DMS79 (cell line): ENCODE measurements at places on chromosomes 1 and 21.
A peak's percentile ranks its signal among the peaks of the same experiment; 100 is the strongest.

- peak; percentile 26 for DNase-seq
Measured at GRCh38 chr21:33820798-33821197, 94.8 kb downstream of the ATP5PO start.

DNA sequence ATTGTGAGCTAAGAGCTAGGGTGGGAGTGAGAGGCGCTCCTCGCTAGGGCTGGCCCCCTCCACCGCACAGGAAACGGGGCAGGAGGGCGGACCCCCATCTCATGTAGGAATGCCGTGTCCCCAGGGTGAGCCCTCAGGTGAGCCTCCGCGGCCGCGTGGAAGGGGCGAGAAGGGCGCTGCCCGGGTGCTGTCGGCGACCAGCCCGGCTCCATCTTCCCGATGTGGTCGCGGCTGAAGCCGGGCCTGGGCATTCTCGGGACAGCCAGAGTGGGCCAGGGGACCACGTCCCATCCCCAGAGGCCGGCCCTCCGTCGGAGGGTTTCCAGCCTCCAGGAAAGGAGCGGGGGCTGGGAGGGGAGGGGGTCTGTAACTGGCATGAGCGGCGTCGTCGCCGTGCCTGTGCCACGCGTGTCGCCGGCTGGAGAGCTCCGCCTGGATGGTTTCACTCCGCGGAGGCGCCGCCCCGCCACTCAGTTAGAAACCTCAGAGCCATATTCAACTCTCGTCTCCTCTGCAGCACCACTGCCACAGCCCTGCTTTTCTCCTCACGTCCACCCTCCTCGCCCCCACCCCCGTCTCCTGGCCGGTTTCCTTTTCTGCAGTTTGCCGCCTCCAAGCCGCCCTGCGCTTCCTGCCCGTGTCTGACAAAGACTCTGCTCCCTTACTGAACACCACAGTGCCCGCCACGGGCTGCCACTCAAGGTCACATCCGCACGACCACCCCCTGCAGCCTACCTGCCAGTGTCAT lies at the start of gene TMEM269:
TSS of gene TMEM269 (plus strand) at position 46 of the 748 bp plus-strand sequence. CDS start 4,903 bp downstream, outside the sequence.
- DNase-seq: no peak

DNA sequence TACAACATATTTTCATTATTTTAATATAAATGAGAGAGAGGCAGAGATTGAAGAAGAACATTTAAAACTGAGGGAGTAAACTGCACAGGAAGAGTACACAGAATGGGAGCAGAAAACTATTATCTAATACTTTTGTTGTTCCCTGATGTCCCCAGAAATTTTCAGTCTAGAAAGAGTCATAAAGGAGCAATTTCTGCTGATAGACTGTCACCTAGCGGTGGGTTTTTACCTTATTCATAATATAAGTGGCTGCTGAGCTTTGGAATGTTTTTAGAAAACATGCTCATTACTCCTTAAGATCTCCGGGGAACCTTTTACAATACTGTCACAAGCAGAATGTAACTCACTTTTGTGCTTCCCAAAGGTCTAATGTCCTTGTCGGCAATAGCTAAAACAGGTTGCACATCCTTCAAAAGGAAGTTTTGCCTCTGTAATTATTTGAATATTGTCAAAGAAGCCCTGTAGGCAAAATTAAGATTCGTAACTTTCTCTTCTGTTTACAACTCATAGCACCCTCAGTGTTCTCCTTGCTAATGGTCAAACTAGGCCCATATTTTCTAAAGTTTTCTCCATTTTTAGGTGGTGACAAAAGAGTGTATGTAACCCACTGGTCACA lies 4.9 kb upstream of the NPL start:
- peak; percentile 10 for DNase-seq

- no peak for DNase-seq
Measured at GRCh38 chr21:25862596-25862995, 127.8 kb downstream of the GABPA start.

DNA sequence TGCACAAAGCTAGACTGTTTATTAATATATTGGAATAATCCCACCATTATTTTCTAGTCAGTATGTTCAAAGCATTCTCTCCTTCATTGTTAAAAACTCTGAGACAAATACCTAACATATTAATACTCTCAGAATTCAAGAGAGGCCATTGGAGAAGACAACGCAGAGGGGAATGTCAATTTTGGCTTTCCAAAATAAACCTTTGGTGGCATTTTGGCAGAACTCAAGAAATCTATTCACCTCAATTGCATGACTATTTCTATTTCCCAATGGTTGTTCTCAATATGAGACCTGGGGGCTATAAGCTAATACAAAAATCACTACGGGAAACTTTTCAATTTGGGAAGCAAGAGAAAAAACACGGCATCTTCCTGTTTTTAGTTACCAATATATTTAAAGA lies 58.5 kb downstream of the RUSC1 start:
- no peak for DNase-seq

DNA sequence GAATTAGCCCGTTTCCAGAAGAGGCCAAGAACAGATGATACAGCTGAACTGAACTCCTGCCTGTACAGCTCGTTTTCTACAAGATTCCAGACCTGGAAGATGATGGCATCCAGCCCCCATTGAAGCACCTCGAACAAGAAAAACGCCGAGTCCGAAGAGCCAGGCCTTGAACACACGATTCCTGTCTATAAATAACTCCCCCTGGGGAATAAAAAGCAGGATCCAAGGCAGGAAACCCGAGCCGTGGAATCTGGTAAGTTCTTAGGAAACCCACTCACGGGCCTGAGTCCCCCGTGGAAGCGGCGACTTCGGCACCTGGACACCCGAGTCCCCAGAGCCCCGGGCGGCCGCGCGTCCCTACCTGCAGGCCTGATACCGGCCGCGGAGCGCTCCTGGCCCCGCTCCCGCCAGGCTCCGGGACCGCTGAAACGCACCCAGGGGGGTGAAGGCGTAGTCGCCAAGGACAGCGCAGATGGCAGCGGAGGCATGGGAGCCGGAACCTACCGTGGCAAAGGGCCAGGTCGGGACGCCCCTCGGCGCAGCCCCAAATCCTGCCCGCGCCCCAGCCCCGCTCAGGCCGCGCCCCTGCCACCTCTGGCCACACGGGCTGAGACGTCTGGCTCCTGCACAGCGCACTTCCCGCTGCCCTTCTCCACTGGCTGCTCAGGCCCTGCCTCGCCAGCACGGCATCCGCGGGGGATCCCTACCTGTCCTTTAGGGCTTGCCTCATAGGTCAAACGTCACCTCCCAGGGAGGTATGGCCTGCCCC lies 14.0 kb upstream of the HLCS start:
- DNase-seq: no peak
